Peyer's patch (tissue), 4 donors: ENCODE measurements at places on chromosomes 5 and 9. TPM values are rescaled to one million over a fixed set of nuclear protein-coding genes. Genes with fewer than 3 reads are reported as not detected.

The FOXD4 gene
- 0.54 TPM for total RNA-seq

The MARVELD2 gene
- 49.3 TPM for total RNA-seq

DNA sequence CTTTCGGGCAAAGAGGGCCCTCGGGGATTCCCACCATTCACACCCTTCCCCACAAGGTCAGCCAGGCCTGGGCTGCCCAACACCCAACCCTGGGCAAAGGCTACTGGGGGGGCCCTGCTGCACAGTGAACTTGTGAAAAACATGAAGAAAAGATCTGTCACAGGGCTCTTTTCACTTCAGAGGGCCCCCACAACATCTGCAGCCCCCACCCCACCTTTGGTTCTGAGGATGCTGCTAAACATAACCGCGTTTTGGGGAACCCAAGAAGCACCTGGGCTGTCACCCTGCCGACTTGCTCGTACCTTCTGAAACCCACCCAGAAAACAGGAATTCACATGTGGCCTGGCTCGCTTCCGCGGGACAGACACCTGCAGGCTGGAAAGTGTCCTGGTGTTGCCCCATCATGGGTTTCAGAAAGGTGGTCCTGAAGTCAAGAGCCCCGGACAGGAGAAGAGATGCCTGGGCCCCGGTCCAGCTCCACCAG lies 29.3 kb downstream of the B4GALT1 start:
- DNase-seq = peak; percentile 71

DNA sequence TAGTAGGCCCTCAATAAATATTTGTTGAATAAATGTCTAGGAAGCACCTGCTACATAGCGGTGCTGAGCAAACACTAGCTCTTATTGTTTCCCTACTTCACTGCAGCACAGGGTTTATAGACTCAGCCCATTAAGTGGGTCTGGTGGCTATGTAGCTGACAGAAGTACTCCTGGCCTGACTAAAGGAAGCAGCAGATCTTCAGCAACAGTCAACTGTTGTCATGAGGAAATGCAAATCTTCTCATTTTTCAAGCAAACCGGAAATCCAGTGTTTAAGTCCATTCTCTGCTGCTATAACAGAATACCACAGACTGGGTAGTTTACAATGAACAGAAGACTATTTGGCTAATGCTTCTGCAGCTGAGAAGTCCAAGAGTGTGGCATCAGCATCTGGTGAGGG lies 2.8 kb upstream of the TEX10 start:
- DNase-seq = no peak

The SH3PXD2B gene
- 26.4 TPM for total RNA-seq

DNA sequence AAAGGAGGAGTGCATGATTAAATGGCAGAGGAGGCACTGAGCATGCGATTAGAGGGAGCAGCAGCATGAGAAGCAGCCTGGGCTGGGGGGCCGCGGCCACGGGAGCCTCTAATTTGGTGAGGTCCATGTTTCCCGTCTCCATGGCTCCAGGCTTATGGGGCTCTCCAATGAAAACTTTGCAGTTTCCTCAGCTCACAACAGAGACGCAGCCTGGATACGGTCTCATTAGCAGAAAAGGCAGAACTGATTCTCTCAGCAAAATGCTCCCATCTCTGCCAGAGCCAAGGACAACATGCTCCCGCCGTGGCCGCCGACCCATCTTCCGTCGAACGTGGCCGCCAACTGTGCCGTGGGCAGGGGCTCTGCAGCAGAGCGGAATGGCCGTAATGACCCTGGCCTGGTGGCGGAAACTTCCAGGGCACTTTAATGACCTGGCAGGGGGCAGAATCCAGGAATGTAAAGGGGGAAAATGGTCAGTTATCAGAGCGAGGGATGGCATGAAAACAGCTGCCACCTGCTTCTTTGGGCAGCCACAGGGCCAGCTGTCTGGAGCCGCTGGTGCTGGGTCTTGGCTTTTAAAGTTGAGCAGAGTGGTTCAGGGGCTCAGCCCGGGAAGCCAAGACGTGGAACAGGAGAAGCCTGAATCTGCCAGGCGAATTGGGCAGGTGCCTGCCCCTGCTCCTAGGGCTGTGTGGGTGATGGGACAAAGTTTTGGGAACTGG lies 76.5 kb downstream of the COL5A1 start:
- no peak for DNase-seq

DNA sequence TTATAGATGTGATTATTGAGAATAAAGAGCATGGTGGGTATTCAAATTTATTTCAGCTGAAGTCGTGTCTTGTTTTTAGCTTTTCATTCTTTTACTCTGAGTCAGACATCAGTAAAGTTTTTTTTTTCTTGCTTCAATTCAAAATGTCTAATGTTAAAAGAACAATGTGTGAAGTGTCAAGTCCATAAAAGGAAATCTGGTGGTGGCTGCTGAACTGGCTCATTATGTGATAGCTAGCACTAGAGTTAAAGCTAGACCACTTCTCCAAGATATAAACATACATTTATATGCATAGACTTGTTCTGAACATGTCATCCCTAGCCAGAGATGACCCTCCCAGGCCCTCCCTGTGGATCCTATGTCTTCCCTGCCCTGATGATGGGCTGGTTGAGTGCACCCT lies 338.3 kb downstream of the RAB3C start:
- DNase-seq = no peak

DNA sequence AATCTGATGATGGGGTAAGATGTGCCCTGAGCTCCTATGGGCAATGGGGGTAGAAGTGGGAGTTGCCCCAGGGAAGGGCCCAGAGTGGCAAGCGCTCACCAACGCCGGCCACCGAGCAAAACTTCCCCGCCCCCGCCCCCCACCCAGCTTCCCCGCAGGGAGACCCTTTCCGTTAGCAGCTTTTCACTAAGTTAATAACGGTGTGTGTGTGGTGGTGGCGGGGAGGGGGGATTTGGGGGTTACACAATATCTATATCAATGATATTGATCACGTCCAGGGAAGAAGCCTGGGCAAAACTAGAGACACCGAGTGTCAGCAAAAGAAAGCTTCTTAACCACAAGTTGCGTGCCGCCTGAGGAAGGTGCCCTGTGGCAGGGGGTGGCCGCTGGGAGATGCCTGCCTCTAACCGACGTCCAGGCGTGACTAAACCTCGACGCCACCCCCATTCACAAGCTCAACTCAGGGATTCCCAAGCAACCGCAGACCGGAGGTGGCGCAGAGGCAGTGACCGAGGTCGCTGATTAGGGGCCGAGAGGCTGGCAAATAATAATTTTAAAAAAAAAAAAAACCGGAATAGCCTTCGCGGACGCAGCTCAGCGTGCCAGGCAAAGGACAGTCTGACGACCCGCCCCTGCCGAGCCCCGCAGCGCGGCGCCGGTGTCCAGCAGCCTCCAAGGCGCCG lies 222.6 kb downstream of the MEF2C start:
- no peak for DNase-seq

GRCh38 chr5:56356836-56357160 lies 123.7 kb upstream of the ANKRD55 start:
- no peak for DNase-seq

- no peak for DNase-seq
Observed at GRCh38 chr9:19922476-19923118, 133.8 kb upstream of the SLC24A2 start.

DNA sequence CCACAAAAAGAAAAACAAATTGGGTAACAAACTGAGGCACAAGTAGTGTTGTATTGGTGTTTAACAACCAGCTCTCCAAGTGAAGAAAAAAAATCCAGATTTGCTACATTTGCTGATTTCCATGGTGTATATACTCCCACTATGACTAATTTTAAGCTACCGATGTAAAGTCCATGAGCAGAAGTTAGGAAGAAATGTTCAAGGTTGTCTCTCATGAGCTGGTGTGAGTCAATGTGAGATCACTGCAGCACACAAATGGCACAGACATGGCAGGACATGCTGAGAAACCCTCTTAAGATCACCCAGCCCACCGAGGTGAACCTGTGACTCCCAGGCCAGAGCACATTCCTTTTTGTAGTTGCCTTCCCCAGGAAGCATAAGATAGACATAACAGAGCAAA lies 36.2 kb downstream of the SLC44A1 start:
- DNase-seq = no peak

The PRDM9 gene
- total RNA-seq = not detected

The TSLP gene
- 0.35 TPM for total RNA-seq

The KLF4 gene
- 170 TPM for total RNA-seq

GRCh38 chr9:124381170-124381945 lies 33.9 kb downstream of the PSMB7 start:
- DNase-seq = no peak

The WNK2 gene
- total RNA-seq = 207 TPM

GRCh38 chr9:109164042-109164441 lies 3.0 kb downstream of the FRRS1L start:
- DNase-seq = no peak

- DNase-seq = no peak
Observed at GRCh38 chr9:84327184-84327583, 13.4 kb downstream of the SLC28A3 start.

The MOB3B gene
- total RNA-seq = 32.5 TPM

DNA sequence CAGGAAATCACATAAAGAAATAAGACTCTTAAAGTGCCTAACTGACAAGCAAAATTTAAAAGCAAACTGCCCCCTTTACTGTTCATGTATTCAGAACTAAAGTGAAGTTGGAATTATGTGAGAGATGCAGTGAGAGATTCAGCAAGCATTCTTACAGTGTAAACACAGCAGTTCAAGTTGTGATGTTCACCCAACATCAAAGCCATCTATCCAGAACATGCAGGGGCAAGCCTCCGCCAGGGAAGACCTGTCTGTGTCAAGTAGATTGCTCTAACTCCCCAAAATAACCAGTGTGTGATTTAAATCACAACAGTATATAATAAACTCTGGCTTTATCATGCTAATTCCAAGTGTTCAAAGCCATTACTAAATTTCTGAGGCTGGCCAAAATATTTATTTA lies 233.3 kb downstream of the BNC2 start:
- no peak for DNase-seq

DNA sequence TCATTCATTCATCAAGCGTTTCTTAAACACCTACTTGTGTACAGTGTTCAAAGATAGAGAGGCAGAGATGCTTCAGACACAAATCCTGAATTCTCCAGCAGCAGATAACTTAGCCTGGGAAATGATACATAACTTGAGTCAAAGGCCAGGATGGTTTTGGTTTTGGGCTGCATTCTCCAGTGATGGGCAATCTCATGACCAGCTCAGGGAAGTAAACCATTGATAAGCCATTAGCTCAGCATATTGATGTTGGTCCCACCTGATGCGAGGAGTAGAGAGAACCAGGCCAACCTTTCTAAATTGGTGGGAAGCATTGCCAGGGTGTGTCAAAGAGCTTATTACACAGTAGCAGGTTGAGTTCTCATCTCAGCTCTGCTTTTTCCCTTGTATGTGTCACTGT lies 53.0 kb downstream of the SH3RF2 start:
- no peak for DNase-seq

DNA sequence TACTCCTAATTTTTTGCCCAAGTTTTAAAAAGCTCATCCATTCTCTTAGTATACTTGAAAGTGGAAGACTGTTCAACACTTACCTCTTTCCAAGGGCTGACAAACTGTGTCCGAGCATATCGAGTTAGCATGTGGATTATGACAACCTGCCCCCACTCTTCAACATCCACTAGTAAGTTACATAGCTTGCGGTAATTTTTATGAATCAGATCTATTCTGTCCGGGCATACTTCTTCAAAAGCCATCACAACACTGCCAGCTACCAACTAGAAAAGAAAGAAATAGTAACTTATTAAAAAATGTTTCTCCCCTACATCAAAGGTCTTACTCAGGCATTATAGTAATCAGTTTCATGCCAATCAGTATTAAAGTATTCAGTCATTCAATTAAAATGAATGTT lies 78.5 kb downstream of the AP3B1 start:
- DNase-seq = no peak

- DNase-seq = no peak
Observed at GRCh38 chr9:133876144-133876543, 116.0 kb downstream of the VAV2 start.

The ZNF883 gene
- total RNA-seq = 1.6 TPM

DNA sequence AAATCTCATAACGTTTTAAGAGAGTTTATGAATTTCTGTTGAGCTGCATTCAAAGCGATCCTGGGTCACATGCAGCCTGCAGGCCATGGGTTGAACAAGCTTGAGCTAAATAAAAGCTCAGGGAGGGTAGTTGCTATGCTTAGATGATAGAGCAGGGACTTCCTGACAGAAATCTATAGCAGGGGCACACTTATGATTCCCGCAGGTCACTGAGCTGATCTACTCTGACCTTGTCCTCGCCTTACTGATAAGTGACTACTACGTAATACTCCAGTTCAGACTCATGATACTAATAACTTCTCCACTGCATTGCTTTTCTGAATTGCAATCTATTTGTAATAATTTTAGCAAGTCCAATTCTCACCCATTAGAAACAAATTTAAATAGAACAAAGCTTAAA lies 90.9 kb downstream of the NFIB start:
- DNase-seq = no peak

The NFIL3 gene
- 16.6 TPM for total RNA-seq

- DNase-seq = no peak
Observed at GRCh38 chr9:107087222-107087621, 195.9 kb upstream of the RAD23B start.

DNA sequence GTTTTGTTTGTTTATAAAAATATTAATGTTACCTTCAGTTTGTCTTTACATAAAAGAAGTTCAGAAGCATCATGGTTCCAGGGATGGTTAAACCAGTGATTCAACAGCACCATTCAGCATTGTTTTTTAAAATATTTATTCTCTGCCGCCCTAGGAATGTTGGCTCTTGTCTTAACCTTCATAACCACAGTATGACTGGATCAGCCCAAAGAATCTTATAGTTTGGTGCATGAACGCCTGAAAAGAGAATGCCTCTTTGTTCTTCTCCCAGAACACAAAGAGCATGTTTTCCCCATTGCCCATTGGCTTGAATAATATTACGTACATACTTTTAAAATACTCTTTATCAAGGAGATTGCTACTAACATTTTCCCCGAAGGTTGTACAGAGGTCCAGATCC lies 413.4 kb downstream of the ANXA1 start:
- DNase-seq = no peak

DNA sequence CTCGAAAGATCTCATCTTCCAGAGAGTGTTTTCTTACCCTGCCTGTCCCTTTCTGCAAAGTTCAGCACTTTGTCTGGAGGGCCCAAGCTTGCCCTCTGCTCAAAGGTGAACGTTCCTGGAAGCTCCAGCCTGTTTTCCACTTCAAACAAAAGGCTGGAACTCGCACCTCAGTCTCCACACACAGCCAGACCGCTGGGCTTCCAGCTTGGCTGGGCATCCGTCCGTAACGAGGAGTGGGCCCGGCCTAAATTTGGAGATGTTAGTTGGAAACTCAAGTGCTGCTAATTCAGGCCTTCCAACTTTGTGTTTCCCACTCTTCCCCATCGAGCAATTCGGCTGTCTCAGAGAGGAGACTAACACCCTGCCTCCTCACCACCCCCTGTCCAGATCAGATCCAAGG lies 35.1 kb downstream of the FGF18 start:
- DNase-seq = no peak

DNA sequence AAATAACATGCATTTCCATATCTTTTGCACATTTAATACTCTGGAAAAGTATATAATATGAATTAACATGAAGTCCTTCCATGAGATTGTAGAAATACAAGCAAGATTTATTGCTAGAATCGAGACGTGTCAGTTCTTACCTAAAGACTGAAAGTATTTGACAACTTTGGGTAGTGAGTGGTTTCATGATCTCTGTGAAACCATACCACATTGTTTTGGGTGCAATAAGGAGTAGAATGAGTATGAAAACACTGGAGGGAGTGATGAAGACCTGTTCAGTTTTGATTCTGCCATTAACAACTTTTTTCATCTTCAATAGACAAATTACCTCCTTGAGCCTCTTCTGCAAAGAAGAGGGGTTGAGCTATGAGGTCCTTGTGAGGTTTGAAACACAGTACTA lies 133.7 kb downstream of the NUDT12 start:
- DNase-seq = no peak

GRCh38 chr9:127493592-127494303 lies 42.4 kb downstream of the LRSAM1 start:
- DNase-seq = no peak

The PCDHGB4 gene
- 3.3 TPM for total RNA-seq

The ZNF622 gene
- 35.4 TPM for total RNA-seq
